ENCODE measurements at places on chromosomes 13 and 19.

DNA sequence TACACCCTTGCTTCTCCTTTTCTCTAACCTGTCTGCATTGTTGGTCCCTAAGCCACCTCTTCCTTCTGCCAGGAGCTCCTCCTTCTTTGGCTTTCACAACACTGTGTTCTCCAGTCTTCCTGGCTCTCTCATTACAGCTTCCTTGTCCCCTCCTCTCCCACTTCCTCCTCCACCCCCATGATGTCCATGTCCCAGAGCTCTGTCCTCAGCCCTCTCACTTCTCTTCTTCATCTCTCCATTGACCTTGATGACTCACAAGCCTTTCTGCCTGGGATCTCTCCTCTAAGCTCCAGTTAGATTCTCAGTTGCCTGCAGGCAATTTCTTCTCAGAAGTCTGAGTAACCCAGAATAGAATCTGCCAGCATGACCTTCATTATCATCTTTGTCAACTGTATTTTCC lies 100.3 kb upstream of the WASF3 start:
- DNase-seq, result no peak

- DNase-seq, result no peak
Observed at GRCh38 chr13:98022210-98022609, 68.7 kb downstream of the IPO5 start.

GRCh38 chr13:73304442-73304841 lies 245.6 kb downstream of the KLF5 start:
- DNase-seq, result no peak

GRCh38 chr19:2270157-2270422 lies 11.9 kb downstream of the PEAK3 start:
- DNase-seq, result no peak

- DNase-seq, result no peak
Observed at GRCh38 chr13:37686501-37686900, 87.9 kb upstream of the POSTN start.

DNA sequence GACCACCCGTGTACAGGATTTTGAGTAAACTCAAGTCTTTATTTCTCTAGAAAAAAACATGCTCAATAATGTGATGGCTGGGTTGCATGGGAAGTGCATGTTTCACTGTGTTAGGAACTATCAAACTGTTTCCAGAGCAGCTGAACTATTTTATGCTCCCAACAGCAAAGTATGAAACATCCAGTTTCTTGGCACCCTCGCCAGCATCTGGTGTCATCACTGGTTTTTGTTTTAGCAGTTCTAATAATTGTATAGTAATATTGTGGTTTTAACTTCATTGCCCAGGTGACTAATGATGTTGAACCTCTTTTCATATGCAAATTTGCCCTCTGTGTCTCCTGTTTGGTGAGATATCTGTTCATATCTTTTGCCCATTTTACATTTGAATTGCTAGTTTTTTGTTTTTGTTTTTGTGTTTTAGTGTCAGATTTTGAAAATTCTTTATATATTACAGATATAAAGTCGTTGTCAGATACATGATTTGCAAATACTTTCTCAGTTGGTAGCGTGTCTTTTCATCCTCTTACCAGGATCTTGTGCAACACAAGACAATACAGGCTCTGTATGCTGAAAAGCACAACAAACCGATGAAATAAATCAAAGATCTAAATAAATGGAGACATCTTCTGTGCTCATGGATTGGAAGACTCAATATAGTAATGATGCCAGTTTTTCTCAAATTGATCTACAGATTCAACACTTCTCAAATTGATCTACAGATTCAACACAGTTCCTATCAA lies 87.8 kb downstream of the IPO5 start:
- DNase-seq, result no peak

DNA sequence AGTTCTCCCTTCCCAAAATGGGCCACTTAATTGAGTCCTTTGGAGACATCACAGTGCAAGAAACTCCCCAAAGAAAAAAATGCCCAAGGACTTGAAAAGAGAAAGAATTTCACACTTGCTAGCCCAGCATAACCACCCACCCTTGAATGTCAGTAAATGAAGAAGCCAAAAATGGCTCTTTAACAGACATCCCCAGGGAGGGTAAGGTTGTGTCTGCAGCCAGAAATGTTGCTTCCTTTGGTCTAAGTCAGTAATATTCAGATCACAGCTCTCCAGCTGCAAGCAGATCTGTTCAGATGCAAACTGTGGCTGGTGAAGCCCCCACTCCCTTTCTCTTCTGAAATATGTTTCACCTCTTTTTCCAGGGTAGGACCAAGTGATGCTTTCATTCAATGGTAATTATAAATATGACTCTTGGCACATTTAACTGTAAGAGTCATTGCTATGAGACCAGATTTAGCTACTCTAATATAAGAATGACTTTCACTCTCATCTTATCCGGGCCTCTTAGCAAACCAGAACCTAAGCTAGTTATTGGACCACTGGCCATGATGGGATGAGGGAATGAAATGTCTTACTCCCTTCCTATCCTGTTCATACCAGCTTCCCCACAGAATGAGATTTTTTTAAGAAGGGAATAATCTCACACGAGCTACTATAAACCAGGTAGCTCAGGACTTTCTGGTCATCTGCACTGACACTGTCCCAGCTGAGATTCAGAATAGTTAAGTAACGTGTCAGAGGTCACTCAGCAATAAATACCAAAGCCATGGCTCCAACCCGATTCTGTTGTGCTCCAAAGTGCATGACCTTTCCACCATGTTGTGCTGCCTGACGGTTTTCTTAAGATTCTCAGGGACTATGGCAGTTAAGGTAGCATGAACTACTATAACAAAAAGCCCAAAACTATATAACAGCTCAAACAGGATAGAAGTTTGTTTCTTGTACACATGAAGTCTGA lies 234.1 kb downstream of the FOXO1 start:
- DNase-seq, result no peak

- DNase-seq, result no peak
Observed at GRCh38 chr13:101473458-101473857, 21.0 kb downstream of the ITGBL1 start.
